ENCODE measurements at places on chromosomes 6 and 20.

GRCh38 chr20:4904127-4904860, 97.0 kb downstream of the SLC23A2 start:
- DNase-seq, result no peak

DNA sequence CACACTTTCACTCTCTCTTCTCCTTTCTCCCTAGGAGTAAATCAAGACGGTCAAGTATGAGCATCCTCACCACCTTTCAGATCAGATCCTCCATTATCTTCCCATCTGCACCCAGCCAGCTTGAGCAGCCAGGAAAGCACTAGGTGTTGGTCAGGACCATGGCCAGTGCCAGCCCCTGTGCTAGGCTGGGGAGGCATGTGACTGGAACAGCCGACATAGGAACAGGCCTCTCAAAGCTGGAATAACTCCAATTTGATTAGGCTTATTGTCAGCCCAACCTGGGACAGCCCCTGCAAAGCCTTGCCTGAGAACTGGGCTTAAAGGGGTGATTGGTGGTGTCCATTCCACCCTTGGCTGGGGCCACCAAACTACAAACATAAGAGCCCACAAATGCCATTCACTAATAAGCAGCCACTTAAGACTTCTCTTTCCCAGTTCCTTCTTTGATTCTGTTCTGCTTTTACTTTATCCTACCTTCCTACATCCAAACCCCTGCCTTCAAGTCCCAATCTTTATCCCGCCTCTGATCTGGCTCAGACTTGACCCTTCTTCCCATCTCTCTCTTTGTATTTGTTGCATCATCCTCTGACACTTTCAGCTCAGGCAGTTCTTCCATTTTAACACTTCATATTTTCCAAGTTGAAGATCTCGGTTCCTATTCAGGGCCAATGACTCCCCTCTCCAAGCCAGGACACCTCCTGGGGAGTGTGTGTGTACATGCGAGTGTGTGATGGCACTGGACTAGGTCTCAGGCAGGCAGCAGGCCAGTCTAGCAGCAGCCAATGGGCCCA, 4.5 kb upstream of the TREM2 start:
- no peak for DNase-seq

DNA sequence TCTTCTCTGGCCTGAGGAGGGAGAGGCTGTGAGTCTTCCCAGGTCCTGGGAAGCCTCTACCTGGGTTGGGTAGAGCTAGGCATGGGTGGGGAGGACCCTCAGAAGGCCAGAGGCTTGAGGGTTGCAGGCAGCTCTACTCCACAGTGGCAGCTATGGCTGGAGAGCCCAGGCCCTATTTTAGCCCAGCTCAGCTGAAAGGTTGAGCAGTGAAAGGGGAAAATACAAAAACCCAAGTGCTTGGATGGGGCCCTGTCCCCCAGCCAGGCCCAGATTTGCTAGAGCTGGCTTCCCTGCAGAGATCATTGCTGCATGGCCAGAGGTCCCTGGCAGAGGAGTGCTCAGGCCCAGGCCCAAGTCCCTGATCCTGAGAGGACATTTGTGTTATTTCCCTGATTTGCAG, 45.7 kb downstream of the SUN5 start:
- no peak for DNase-seq

GRCh38 chr6:98832284-98833056, 1.9 kb upstream of the POU3F2 start:
- no peak for DNase-seq

DNA sequence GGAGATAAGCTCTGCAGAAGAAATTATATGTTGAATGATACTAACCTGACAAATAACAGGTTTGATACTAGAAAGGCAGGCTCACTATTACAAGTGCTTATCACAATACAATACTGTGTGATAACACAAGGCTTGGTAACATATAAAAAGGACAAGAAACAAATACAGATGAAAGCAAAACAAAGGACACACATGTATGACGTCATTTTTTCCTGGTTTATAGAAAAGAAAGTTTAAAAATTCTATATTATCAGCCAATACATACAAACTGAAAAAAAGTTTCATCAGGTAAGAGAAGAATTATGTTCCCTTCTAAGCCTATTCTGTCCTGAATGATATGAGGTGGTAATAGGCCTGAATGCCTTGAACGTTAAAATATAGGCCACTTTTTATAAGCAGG, 32.3 kb upstream of the MCM9 start:
- DNase-seq, result no peak

DNA sequence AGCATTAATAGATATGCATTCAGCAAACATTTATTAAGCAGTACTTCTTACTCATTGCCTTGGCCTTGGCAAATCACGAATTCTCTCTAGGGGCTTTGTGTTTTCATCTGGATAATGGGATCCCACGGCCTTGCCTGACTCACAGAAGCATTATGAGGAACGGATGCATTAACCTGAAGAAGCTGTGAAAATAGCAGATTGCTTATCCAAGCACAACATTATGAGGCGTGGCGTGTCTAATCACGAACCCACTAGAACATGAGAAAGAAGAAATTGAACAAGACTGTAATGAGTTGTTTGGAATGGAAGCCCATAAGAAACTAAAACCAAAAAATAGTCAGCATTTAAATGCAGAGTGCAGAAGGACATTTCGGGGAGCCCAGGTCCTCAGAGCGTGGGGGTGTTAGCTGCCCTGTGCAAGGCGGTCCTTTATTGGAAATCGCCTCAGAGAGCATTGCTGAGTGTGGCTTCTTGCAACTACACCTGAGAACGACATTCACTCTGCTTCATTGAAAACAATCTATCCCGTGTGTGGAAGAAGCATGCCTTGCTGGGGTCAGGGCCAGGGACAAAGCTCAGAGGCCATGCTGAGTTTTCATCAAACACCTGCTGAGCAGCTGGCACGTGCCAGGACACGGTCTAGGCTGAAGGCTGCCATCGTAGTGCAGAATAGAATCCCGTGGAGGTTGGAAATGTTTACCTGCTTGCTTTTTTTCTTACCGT, 179.9 kb downstream of the ZDHHC14 start:
- no peak for DNase-seq

GRCh38 chr20:58436868-58437645, 48.0 kb downstream of the VAPB start:
- no peak for DNase-seq

- no peak for DNase-seq
Measured at GRCh38 chr6:1409774-1410465, 20.5 kb downstream of the FOXF2 start.

- no peak for DNase-seq
Measured at GRCh38 chr6:135651964-135652755, 154.6 kb upstream of the AHI1 start.

DNA sequence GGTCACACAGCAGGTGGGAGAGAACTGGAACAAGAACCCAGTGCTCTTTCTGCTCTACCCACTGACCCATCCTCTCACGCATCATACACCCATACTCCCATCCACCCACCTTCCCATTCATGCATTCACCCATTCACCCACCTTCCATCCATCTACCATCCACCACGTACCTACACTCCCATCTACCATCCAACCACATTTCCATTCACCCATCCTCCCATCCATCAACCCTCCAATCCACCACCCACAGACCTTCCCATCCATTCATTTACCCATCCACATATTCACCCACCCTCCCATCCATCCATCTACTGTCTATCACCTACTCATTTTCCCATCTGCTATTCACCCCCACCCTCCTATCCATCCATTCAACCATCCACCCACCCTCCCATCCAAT, 17.2 kb upstream of the RSPO4 start:
- no peak for DNase-seq

DNA sequence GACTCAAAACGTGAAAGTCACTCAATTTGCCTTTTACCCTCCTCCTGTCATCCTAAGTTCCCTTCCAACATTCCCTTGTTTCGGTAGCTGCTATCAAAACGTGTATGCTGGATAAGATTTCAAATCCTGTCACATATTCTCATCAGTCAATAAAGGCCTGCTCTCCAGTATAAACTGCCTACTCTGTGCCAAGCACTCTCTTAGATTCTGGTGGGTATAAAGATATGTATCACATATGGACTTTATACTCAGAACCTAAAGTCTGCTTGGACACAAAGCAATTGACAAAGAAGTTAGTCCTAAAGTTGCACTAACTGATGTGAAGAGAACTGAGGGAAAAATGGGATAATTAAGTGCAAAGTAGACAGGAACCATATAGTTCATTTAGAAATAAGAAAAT, 476.6 kb upstream of the MARCKS start:
- DNase-seq, result no peak

GRCh38 chr6:83198486-83199172, 5.5 kb downstream of the RWDD2A start:
- no peak for DNase-seq

GRCh38 chr20:43680981-43681380, 14.1 kb downstream of the MYBL2 start:
- DNase-seq, result no peak

- DNase-seq, result no peak
Measured at GRCh38 chr6:155964544-155964943, 508.9 kb upstream of the NOX3 start.

- no peak for DNase-seq
Measured at GRCh38 chr6:56091159-56091869, 156.1 kb downstream of the COL21A1 start.

- no peak for DNase-seq
Measured at GRCh38 chr6:45677381-45678284, 299.9 kb upstream of the SUPT3H start.

GRCh38 chr6:50718566-50718965, 5.2 kb downstream of the TFAP2D start:
- no peak for DNase-seq

Measured in stimulated activated CD4-positive, alpha-beta T cell treated with anti-CD3 and anti-CD28 coated beads, Interleukin-1b, Interleukin-23, amount 100 ng/mL, for 1 hour (primary cell).